ENCODE measurements at places on chromosomes 6 and 20. TPM values are rescaled to one million over a fixed set of nuclear protein-coding genes. Genes with fewer than 3 reads are reported as not detected.

ESR1 gene
- 0.05 TPM for total RNA-seq

WFDC12 gene
- not detected for total RNA-seq

PRRT1 gene
- total RNA-seq = 0.17 TPM

OR2H2 gene
- not detected for total RNA-seq

RNF39 gene
- total RNA-seq = 2.3 TPM

BICRAL gene
- 8.4 TPM for total RNA-seq

HSPA1L gene
- 0.35 TPM for total RNA-seq

SIM1 gene
- not detected for total RNA-seq

HLA-DQB1 gene
- total RNA-seq = not detected

HLA-DOB gene
- total RNA-seq = 0.56 TPM

SLC12A5 gene
- total RNA-seq = 0.75 TPM

- H3K36me3 ChIP-seq = peaks cover 7% of the 10 kb centered on the region
- no peak overlapping the region for H3K27ac ChIP-seq
- no peaks in the 10 kb centered on the region for H3K27me3 ChIP-seq
- no peak for DNase-seq
- H3K4me1 ChIP-seq = peaks cover 13% of the 10 kb centered on the region
These were observed 77.2 kb downstream of the THBS2 start for GRCh38 chr6:169176361-169176991.

DNA sequence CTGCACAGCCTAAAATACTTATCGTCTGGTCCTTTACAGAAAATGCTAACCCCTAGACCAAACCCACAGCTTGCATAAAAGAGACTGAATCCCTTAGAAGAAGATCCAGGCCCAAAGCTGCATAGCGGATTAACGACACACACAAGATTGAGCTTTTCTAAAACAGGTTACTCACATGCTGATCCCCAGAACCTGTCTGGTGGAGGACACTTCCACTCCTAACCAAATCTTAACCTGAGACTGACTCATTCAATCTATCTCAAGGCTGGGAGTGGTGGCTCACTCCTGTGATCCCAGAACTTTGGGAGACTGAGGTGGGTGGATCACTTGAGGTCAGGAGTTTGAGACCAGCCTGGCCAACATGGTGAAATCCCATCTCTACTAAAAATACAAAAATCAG is 2.8 kb upstream of the SLPI start:
- H3K27me3 ChIP-seq = no peaks in the 10 kb centered on the region
- no peak for DNase-seq
- no peak overlapping the region for H3K27ac ChIP-seq
- peaks cover 41% of the 10 kb centered on the region for H3K4me1 ChIP-seq

DNA sequence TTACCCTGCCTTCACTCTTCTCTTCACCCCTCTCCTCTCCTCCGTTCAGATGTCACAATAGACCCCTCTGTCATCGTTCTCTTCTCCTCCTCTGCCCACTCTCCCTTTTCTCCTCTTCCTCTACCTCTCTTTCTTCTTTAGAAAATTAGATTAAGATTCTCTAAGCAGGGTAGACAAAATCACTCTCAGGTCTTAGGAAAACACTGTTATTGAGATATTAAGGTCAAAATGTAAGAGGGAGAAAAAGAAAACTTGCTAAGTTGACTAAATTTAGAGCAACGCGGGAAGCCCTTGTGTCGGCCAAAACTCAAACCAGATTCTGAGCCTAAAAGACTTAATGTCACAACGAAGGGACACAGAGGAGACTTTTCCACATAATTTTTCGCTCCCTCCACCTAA is 22.1 kb upstream of the ZNF184 start:
- H3K36me3 ChIP-seq = no peaks in the 10 kb centered on the region
- no peak overlapping the region for H3K27ac ChIP-seq
- H3K4me3 ChIP-seq = peak overlapping the region; percentile 79
- no peaks in the 10 kb centered on the region for H3K27me3 ChIP-seq
- DNase-seq = no peak

DNA sequence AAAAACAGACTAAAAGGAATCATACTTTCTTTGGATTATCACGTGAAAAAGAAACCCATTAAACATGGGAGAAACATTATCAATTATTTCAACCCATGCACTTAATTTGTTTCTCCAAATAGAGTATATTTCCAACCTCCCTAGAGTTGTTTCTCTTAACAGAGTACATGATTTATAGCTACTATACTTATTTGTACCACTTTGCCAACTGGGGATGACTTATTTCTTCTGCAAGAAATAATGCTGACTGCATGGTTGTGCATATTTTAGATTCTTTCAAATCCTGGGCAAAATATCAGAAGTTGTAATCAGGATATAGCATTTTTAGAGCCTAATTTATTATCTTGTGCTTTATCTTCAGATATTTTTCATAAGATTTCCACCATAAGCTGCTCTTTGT is 629.1 kb upstream of the EYS start:
- H3K4me1 ChIP-seq = peaks cover 4% of the 10 kb centered on the region
- no peaks in the 10 kb centered on the region for H3K36me3 ChIP-seq

DNA sequence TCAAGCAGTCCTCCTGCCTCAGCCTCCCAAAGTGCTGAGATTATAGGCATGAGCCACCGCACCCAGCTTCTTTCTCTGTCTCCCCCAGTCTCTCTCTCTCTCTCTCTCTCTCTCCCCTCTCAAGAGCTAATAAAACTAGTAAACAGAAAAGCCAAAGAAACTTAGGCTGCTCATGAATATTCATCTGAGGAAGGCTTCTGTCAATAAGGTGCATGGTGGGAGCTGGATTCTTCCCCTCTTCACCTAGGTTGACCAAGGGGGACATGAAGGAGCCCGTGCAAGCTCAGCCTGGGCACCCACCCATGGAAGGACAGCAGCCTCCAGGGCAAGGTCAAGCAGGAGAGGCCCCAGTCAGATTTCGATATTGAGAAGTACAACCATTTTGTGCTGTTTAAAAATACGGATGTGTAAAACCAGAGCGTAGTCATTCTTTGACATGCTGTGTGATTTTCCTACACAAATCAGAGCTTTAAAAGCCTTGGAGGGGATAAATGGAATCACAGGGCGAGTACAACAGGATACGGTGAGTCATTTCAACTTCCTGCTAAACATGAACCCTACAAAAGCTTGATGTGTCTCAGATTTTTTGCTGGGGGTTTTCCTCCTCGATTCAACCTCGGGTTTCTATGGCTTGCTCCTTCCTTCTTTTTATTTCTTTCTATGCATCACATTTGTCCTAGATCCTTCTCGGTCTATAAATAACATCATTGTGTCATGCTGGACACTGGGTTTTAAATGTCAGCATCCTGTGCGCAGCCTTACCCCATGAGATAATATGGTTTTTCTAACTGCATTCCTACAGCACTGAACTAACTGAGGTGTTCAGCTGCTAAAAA is 368.9 kb upstream of the JARID2 start:
- peaks cover 23% of the 10 kb centered on the region for H3K4me1 ChIP-seq
- H3K27me3 ChIP-seq = no peaks in the 10 kb centered on the region
- H3K36me3 ChIP-seq = no peaks in the 10 kb centered on the region
- no peak overlapping the region for H3K4me3 ChIP-seq

- H3K4me1 ChIP-seq = no peaks in the 10 kb centered on the region
- no peaks in the 10 kb centered on the region for H3K27me3 ChIP-seq
- no peak overlapping the region for H3K27ac ChIP-seq
- no peak overlapping the region for H3K4me3 ChIP-seq
- DNase-seq = no peak
These were observed 79.5 kb downstream of the FYN start for GRCh38 chr6:111793711-111794111.

GRCh38 chr20:10591946-10592521 is 81.8 kb downstream of the JAG1 start:
- peak overlapping the region; percentile 96 for H3K27ac ChIP-seq
- H3K4me1 ChIP-seq = peaks cover 42% of the 10 kb centered on the region
- H3K36me3 ChIP-seq = peaks cover 11% of the 10 kb centered on the region
- peak; percentile 38 for DNase-seq
- no peaks in the 10 kb centered on the region for H3K27me3 ChIP-seq

- no peaks in the 10 kb centered on the region for H3K4me1 ChIP-seq
- DNase-seq = no peak
- no peaks in the 10 kb centered on the region for H3K36me3 ChIP-seq
- H3K4me3 ChIP-seq = no peak overlapping the region
- no peaks in the 10 kb centered on the region for H3K27me3 ChIP-seq
- H3K27ac ChIP-seq = no peak overlapping the region
These were observed 33.9 kb downstream of the ADTRP start for GRCh38 chr6:11744753-11745152.

DNA sequence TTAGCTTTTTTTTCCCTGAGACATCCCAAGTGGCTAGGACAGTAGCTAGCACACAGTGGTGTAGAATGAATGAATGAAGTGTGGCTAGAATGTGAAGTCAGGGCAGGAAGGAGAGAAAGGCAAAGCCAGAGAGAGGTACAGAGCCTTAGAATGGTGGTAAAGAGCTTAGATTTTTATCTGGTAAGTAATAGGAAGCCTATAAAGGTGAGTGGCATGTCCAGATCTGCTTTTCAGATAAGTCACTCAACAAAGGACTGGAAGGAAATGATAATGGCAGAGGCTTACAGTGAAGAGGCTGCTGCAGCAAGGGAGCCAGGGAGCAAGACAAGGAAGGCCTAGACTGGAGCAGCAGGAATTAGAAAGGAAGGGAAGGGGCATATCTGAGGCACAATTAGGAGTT is 96.0 kb upstream of the PRDM1 start:
- no peak overlapping the region for H3K27ac ChIP-seq
- peaks cover 30% of the 10 kb centered on the region for H3K4me1 ChIP-seq
- DNase-seq = no peak
- no peak overlapping the region for H3K4me3 ChIP-seq

GRCh38 chr6:44113414-44113813 is 13.8 kb downstream of the MRPL14 start:
- H3K27me3 ChIP-seq = no peaks in the 10 kb centered on the region
- H3K4me1 ChIP-seq = peaks cover 31% of the 10 kb centered on the region
- H3K36me3 ChIP-seq = peaks cover 62% of the 10 kb centered on the region
- DNase-seq = no peak
- H3K27ac ChIP-seq = no peak overlapping the region

GRCh38 chr6:57183336-57183735 is 11.2 kb downstream of the BAG2 start:
- H3K27ac ChIP-seq = no peak overlapping the region
- H3K4me1 ChIP-seq = peaks cover 4% of the 10 kb centered on the region
- H3K4me3 ChIP-seq = no peak overlapping the region
- H3K36me3 ChIP-seq = peaks cover 50% of the 10 kb centered on the region
- H3K27me3 ChIP-seq = no peaks in the 10 kb centered on the region

DNA sequence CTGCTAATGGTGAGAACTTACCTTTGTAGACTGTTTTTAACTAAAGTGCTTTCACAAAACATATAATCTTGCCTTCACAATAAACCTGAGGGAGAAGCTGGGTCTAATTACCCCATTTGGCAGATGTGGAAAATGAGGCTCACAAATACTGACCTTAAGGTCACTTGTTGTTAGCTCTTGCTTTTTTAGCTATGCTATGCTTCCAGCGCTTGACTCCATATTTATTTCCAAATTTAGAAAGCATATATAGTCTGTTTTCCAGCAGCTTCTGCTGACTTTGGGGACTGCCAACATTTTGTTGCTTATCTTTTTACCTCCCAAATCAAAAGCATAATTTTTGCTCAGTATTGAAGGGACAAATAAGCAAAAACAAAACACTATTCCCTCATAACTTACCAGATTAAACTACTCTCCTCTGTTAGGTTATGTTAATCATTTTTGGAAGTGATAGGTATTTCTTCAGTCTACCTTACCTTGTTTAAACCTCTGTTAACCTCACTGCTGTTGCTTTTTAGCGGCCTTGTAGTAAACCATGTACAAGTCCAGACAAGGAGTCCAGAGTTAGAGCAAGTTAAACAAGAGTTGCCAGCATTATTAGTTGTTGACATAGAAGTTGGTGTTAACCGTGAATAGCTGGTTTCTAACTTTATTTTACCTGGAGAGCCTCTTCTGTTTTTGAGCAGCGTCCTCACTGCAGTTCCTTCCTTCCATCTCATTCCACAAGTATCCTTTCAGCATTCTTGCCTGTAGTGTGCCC is 4.9 kb upstream of the BTBD3 start:
- peaks cover 19% of the 10 kb centered on the region for H3K4me1 ChIP-seq
- no peaks in the 10 kb centered on the region for H3K36me3 ChIP-seq
- no peaks in the 10 kb centered on the region for H3K27me3 ChIP-seq

GRCh38 chr20:17066902-17067301 is 159.9 kb upstream of the PCSK2 start:
- H3K4me1 ChIP-seq = no peaks in the 10 kb centered on the region
- no peak overlapping the region for H3K4me3 ChIP-seq
- no peak overlapping the region for H3K27ac ChIP-seq
- DNase-seq = no peak

DNA sequence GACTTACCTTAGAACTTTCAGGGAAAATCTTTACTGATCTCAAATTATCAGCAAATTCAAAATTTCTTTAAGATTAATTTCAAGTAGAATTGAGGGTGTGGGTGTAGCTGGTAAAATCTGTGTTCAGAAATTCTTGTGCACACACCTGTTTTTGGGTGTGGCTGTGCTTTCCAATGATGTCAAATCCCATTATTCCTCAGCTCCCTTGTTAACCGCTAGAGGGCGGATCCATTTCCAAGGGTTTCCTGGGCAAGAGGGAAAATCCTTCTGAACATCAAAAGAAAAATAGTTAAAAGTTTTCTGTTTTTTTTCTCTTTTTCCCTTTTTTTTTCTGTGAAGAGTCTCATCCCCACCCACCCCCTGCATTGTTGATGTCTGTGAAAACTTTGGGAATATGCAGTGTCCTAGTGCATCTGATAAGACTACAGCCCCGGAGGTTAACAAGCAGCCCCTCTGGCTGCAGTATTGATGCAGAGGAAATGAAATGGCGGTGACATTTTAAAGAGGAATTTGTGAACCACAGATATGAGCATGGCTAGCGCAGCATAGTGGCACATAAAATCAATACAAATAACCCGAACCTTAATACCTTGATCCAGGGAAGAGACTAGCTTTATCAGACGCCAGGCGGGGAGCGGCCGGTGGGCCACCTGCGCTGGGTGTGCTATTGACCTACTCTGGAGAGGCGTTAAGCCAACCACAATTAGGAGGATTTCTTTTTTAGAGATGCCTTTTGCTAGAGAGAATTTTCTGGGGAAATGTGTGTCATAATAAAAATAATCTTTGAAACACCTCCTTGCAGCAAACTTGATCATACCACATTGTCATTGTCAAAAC is 130.9 kb downstream of the FOXA2 start:
- peak; percentile 67 for DNase-seq
- H3K27me3 ChIP-seq = no peaks in the 10 kb centered on the region

DNA sequence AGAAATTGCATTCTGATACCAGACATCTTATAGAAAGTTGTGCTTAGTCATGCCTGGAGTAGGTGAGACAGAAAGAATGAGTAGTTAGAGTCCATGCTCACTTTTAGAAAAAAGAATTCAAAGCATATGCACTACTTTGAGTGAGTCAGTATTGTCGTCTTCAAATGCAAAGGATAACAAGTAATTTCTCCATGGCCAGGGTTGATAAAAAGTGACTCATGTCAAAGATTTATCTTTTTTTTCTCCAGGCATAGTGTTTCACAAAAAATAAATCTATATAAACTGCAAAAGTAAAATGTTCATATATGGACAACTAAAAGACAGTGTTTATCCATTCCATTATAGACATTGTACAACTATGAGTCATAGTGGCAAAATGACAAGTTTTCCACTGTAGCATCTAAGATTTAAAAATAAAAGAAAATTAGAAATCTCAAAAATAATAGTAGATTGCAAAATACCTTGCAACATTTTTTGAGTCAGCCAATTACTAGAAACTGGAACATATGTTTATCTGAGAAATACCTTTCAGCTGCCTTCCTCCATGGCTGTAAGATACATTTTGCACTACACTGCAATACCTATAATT is 329.6 kb downstream of the GRIK2 start:
- no peaks in the 10 kb centered on the region for H3K27me3 ChIP-seq
- peaks cover 17% of the 10 kb centered on the region for H3K4me1 ChIP-seq
- peak overlapping the region; percentile 78 for H3K27ac ChIP-seq
- H3K36me3 ChIP-seq = peaks cover 6% of the 10 kb centered on the region
